Hypothalamus (tissue), 51 donors: ENCODE measurements at places on chromosomes 7 and 10.

DNA sequence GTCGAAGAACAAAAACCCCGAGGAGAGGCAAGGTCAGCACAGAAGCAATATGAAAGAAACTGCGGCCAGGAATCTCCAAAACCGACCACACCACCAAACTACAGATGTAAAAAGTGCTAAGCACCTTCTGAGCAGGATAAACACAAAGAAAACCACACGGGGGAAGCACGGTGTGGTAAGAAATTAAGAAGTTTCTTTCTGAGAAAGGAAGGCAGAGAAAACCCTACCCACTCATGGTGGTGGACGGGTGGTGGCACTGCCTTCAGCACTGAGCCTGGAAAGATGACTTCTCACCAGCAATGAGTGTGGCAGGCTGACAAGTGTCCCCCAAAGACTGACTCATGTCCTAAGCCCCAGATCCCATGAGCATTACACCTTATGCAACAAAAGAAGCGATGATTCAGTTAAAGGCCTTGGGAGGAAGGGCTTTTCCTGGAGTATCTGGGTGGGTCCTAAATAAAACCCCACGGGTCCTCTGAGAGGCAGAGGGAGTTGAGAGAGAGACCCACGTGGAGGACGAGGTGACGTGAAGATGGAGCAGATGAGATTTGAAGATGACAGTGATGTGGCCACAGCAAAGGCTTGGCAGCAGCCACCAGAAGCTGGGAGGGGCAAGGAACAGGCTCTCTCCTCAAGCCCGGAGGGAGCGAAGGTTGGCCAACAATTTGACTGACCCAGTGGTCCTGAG, 124.9 kb downstream of the DLG5 start:
- DNase-seq: no peak

GRCh38 chr7:142603870-142604448, 145.3 kb upstream of the PRSS1 start:
- peak; percentile 40 for DNase-seq

GRCh38 chr10:13971601-13972475, 358.9 kb downstream of the FRMD4A start:
- DNase-seq: no peak

GRCh38 chr7:100896732-100897608, 1.3 kb upstream of the ACHE start:
- DNase-seq: peak; percentile 13

- peak; percentile 62 for DNase-seq
These were observed 2.3 kb downstream of the NACAD start for GRCh38 chr7:45086331-45087065.

GRCh38 chr10:42937048-42937447, 139.8 kb upstream of the RET start:
- no peak for DNase-seq

DNA sequence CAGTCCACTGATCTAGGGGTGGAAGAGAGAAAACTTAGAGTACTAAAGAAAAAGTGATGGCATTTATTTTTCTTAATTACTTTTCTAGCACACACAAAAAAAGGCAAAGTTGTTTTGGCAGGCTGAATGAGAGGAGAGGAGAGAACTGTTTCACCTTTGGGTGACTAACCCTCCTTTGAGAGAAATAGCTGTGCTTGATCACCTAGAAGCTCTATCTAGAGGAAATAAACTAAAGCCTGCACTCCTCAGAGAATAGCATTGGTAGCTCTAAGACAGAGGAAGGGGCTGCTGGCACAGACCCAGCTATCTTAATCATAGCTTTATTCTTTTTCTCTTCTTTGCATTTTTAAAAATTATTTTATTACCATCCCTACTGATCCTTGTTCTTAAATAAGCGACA, 6.3 kb downstream of the TMEM243 start:
- DNase-seq: no peak

DNA sequence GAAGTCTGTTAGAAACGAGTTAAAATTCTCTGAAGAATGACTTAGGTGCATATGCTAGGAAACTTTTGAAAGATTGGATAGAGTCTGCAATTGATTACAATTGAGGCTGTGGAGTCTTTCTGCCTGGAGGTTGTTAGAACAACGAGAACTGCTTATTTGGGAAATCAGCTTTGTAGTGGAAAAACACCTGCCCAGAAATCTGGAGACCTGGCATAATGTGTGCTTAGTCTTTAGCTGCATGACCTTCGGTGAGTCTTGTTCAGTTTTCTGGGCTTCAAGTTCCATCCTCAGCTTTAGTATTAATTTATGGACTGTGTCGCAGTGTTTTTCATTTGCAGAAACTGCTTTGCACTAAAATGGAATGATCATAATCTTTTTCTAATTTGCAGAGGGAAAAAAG, 31.7 kb downstream of the CCNY start:
- no peak for DNase-seq

GRCh38 chr7:114082642-114083165, 163.9 kb upstream of the PPP1R3A start:
- no peak for DNase-seq

- no peak for DNase-seq
These were observed 488.3 kb downstream of the TNS3 start for GRCh38 chr7:47093320-47094234.

DNA sequence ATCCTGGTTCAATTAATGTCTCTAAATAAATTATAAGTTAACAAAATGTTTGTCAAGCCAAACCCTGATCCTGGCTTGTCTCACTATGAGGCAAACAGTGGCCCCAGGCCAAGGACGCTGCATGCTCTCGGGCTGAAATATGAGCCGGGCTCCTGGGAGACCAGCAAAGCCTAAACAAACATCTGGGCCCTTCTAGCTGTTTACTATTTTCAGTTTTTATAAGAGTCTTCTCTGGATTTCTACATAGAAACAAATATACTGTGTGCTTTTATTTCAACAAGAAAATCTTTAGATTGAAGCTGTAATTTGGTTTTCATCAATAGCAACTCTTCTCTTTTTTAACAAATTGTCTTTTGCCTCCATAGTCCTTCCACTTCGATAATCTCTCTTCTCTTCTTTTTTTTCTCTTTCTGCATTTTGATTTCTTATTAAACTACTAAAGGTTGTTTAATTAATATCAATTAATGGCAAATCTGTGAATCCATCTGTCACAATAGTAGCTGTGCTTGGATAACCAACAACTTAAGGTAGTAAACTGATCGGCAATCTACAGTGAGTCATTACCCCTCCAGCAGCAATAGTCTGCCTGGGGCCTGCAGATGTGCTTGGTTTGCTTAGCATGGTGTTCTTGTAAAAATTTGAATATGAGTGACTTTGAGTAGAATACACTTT, 83.3 kb upstream of the DNAJC1 start:
- peak; percentile 63 for DNase-seq
